ENCODE measurements at places on chromosomes 11 and 22. TPM values are rescaled to one million over a fixed set of nuclear protein-coding genes. Genes with fewer than 3 reads are reported as not detected.

TLCD5 gene
- total RNA-seq = 11.2 TPM

ANKK1 gene
- total RNA-seq = 0.16 TPM

GRCh38 chr11:24615451-24616160 is 118.8 kb downstream of the LUZP2 start:
- no peak for DNase-seq

- DNase-seq = no peak
Measured at GRCh38 chr11:86464509-86465221, 90.0 kb downstream of the CCDC81 start.

GRCh38 chr22:32236970-32237369 is 18.2 kb downstream of the SLC5A4 start:
- DNase-seq = no peak

- no peak for DNase-seq
Measured at GRCh38 chr11:46290011-46290410, 12.5 kb downstream of the CREB3L1 start.

Data from urinary bladder (tissue), 4 donors.